Aorta (tissue), 5 donors: ENCODE measurements at places on chromosomes 4 and X. TPM values are rescaled to one million over a fixed set of nuclear protein-coding genes. Genes with fewer than 3 reads are reported as not detected.

ANXA10 gene
- not detected for total RNA-seq

FAM149A gene
- 7.9 TPM for total RNA-seq

NPY2R gene
- 0.13 TPM for total RNA-seq

VCX gene
- not detected for total RNA-seq

HSPA4L gene
- total RNA-seq, result 12.6 TPM

CLGN gene
- total RNA-seq, result 0.21 TPM

RHOH gene
- total RNA-seq, result 3.3 TPM

XPNPEP2 gene
- total RNA-seq, result 24.8 TPM

OTC gene
- total RNA-seq, result 0.23 TPM

MAGED4 gene
- total RNA-seq, result 2.2 TPM

CXorf49 gene
- not detected for total RNA-seq

SRD5A3 gene
- total RNA-seq, result 11.7 TPM

RTL3 gene
- total RNA-seq, result 0.87 TPM

CXCL11 gene
- 0.45 TPM for total RNA-seq

HSFX4 gene
- total RNA-seq, result not detected

DNA sequence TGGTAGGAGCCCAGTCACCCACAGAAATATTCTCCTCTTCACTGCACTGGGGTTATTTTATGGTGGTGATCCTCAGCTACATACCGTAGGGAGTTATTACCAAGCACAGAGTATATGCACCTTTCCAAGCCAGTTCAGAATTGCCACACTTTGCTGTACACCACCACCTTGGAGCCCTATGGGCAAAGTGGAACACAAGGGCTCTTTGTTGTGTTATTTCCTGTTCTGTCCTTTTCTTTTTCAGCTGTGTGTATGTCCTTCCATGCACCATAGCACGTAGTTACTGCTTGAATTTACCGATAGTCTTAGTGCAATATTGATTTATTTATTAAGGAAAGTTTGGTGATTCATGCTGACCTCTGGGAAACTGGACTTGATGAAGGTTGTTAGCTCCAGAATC is 8.3 kb downstream of the RNF128 start:
- DNase-seq, result no peak

DNA sequence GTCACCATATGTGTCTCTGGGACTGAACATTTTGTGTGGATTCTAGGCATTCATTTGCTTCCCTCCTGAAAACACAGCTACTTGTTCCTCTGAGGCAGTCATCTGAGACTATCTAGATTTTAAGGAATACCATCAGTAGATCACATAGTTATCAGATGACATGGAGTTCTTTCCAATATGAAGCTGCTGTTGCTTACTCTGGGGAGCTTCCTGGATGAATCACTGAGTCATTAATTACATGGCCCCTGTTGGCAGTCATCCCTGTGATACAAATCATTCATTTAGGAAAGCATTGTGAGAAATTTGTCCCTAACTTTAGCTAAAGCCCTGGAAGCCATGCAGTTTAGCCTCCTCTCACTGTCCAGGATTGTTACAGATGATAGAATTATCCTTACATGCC is 98.2 kb upstream of the ARSJ start:
- no peak for DNase-seq

GRCh38 chr4:150308824-150309472 is 230.7 kb downstream of the DCLK2 start:
- DNase-seq, result no peak

GRCh38 chrX:36314303-36314702 is 394.8 kb downstream of the CFAP47 start:
- DNase-seq, result no peak

DNA sequence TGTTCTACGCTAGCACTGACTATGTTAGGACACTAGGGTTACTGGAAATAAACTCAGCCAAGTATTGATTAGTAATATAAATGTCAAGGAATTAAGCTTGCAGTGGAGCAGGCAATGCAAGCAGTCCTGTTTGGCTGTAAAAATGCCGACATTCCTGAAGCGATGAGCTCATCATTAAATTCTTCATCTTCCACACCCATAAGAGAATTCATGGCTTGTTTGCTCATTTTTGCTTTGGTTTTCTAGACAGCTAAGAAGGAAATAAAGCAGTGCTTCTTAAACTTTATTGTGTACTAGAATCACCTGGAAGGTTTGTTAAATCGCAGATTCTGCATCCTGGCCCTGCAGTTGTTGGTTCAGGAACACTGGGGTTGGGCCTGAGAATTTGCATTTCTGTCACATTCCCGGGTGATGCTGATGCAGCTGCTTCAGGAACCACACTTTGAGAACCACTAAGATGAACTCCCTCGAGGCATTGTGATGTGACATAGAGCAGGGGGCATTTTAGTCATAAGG is 17.8 kb downstream of the ANXA3 start:
- DNase-seq, result no peak

- DNase-seq, result no peak
Measured at GRCh38 chr4:145154573-145154972, 25.8 kb downstream of the OTUD4 start.

GRCh38 chr4:8069102-8069752 is 89.4 kb downstream of the ABLIM2 start:
- DNase-seq, result peak; percentile 71

DNA sequence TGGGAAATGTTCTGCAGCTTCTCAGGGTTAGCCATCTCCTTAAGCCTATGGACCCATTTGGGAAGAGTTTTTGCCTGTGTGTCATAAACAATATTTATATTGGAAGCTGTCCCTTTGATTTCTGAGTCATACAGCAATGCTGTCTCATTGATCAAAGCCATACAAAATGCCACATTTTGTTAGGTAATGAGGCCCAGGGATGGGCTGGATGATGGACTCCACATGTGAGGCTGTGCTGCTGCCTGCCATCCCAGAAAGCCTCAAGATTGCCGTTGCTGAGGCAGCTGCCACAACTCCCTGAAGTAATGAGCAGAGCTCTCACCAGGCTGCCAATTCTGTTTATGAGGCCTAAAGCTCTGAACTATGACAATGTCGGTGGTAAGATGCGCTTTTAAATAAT is 12.2 kb upstream of the GJB1 start:
- no peak for DNase-seq

DNA sequence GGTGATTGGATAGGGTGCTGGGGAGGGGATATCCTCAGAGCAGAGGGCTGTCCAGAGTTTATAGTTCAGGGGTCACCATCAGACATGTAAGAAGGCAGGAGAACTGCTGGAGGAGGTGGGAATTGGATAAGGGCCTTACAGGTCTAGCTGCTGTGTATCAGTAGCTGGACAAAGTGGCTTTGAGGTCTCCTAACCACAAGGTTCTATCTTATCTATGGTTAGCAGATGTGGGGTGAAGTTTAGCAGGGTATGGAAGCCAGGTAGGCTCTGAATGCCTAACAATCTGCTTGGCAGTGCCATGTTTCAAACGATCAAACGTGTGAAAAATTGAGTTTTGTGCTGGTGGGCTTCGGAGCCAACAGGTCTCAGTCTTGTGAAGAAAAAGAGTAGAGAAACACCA is 32.1 kb upstream of the MAGEA8 start:
- DNase-seq, result no peak

- no peak for DNase-seq
Measured at GRCh38 chr4:7807351-7807921, 132.2 kb downstream of the AFAP1 start.

- DNase-seq, result no peak
Measured at GRCh38 chr4:76518241-76518640, 83.2 kb downstream of the SHROOM3 start.

DNA sequence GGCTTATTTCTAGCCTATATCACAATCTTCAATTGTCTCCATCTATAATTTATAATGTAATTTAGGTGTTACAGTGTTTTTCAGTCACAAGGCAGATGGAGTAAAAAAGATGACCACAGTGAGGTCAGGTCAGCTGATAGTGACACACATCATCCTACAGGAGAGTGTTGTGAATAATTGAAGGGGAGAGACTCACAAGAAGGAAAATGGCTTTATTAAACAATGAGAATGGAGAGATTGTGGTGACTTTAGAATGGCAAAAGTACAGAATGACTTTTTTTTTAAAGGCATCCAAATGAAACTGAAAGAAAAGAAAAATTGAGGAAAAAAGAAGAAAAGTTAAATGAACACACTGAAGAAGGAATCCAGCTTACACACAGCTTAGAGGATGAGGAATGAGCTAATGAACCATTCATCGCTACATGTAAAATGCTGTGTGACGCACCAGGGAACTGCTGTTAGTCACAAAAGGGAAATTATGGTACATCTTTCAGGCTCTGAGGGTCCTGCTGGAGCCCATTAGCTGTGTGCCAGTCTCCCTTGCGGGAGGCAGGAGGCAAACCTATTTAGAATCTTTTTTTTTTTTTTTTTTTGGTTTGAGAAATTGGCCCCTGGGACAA is 56.6 kb downstream of the SPRY1 start:
- no peak for DNase-seq

- no peak for DNase-seq
Measured at GRCh38 chrX:105894721-105895120, 72.4 kb downstream of the NRK start.

DNA sequence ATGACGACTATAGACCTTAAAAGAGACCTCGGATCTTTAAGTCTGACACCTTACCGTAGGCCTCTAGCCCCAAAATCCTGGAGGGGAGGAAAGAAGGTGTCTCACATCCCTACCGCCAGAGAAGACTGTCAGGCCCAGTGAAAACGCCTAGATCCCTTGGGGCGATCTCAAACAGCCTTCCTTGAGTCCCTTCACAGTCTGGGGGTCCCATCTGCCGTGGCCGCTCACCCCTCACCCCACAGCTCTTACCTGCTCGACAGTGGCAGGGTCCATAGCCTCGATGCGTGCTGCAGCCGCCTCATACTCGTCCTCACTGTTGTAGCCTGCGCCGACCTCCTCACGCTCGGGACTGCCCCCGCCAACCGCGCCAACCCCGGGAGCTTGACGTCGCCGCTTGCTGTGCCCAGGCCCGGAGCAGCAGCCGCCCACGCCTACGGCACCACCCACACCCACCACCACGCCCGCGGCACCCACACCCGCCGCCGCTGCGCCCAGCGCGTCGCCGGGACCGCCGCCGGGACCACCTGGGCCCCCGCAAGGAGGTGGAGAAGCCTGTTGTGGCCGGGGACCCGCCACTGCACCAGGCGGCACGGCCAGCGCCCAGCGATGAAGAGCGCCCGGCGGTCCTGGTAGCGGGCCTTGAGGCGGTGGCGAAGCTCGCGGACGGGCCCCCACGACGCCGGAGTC is 536 bp downstream of the OTUD5 start:
- DNase-seq, result peak; percentile 56

DNA sequence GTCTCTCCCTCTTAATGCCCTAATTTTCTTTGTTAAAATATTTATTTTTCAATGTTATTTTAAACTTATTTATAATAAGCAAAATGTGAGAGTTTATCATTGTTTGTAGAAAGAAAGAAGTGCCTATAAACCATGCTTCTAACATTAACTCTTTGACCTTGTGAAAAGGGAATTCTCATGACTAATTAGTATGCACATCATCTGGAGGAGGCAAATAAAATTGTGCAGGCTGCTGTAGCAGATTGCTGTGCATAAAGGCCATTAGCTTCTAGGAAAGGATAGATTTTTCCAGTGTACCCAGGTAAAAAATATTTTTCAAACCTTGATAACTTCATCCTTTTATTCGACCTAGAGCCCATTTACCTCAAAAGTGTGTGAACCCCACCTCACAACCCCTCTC is 84.6 kb upstream of the GUCY1A1 start:
- no peak for DNase-seq

DNA sequence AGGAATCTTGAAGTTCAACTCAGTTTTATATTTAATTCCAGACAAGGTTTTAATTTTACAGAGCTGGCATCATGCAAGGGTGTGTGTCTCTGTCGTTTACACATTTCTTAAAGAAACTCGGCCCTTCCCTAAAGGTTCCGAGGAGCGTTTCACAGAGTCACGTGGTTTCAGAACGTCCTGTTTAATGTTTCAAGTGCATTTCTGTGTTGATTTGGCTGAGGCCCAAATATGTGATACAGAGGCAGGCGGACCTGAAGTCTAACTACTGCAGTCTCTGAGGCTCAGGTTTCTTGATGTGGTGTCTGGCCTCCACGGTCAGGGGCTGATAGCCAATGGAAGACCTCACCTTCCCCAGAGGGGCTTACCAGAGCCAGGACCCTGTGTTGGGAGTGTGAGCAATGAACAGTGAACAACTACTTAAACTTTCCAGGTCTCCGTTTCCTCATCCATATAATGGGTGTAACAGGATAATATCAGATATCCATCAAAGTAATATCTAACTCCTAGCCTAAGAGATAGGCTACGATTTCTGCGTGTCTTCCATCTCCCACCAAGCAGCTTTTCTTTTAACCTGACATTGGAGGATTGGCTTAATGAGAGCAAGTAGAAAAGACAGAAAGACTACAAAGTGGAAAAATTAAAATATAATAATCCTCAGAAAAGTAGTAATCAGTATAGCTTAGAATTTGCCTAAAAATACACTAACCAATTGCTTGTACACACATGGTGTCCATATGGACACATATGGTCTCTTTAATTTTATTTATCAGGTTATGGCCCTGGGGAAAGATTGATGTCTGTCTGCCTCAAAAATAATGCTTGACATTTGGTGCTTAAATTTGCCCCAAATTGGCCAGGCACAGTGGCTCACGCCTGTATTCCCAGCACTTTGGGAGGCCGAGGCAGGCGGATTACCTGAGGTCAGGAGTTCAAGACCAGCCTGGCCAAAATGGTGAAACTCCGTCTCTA is 50.0 kb upstream of the TRIM2 start:
- no peak for DNase-seq

DNA sequence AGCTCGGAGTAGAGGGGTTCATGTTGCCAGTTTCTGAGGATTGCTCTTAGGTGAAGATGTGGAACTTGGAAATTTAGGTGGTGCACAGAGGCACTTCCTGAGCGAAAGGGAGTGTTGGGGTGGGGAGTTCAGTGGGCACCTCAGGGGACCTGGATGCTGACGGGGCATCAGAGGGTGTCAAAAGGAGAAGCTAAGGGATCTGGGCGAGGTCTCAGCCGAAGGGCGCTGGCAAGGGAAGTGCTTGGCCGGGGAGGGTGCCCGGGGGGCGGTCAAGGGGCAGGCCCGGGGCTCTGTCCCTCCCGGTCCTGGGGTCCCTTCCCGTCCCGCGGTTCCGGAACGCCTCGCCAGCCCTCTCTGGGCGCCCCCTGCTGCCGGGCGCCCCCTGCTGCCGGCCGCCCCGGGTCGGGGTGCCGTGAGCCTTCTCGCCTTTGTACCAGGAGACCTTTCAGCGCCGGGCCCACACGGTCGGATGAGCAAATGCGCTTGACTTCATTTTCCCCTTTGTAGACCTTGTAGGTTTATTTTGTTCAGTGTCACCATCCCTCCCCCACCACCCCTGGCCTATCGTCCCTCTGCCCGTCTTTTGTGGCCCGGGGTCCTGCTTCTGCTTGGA is 3.0 kb upstream of the PHOX2B start:
- DNase-seq, result no peak

DNA sequence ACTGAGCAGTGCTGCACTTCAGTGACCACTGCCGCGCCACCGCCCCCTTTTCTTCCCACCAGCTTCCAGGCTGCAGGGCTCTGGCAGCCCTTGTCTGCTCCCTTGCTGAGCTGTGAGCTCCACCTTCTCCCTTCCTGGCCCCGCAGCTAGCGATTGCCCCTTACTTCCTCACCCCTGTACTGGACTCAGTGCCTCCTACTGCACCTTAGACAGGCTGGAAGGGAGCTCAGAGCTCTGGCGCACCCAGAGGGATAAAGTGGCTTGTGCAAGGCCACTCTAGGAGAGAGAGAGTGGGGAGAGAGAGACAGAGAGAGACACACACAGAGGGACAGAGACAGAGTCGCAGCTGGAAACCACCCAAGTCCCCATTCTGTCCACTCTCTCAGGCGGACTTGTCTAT is 6.0 kb downstream of the RASL11B start:
- no peak for DNase-seq

GRCh38 chr4:153365003-153365402 is 20.5 kb downstream of the MND1 start:
- no peak for DNase-seq

GRCh38 chrX:70444326-70444945 is at the start of gene DLG3:
TSS of gene DLG3 (plus strand) at chrX:70444835. CDS start at chrX:70445202, 367 bp downstream.
- no peak for DNase-seq

GRCh38 chr4:171727185-171727584 is 86.0 kb upstream of the GALNTL6 start:
- DNase-seq, result no peak
